Central memory CD8-positive, alpha-beta T cell (primary cell): ENCODE measurements at places on chromosomes 6 and 20.

GRCh38 chr6:142271476-142271875 lies 30.3 kb upstream of the ADGRG6 start:
- DNase-seq = no peak

DNA sequence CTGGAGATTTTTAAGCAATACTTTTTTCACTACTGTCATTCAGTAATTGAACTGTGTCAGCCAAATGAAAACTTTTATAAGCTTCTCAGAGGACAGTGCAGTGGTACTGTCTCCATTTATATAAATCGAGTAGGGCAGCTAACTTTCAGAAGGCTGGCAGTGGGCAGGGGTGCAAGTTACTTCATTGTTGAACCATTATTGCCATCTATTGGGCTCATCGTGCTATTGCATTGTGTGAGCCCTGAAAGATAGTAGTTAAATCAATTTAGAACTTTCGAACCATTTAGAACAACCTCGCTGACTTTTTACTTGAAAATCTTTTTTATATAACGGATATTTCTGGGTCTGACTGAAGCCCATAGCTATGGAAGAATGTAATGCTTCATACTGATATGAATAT lies 347.8 kb upstream of the PLCB4 start:
- no peak for DNase-seq

- DNase-seq = no peak
These were observed 2.2 kb downstream of the BICRAL start for GRCh38 chr6:42783876-42784642.

DNA sequence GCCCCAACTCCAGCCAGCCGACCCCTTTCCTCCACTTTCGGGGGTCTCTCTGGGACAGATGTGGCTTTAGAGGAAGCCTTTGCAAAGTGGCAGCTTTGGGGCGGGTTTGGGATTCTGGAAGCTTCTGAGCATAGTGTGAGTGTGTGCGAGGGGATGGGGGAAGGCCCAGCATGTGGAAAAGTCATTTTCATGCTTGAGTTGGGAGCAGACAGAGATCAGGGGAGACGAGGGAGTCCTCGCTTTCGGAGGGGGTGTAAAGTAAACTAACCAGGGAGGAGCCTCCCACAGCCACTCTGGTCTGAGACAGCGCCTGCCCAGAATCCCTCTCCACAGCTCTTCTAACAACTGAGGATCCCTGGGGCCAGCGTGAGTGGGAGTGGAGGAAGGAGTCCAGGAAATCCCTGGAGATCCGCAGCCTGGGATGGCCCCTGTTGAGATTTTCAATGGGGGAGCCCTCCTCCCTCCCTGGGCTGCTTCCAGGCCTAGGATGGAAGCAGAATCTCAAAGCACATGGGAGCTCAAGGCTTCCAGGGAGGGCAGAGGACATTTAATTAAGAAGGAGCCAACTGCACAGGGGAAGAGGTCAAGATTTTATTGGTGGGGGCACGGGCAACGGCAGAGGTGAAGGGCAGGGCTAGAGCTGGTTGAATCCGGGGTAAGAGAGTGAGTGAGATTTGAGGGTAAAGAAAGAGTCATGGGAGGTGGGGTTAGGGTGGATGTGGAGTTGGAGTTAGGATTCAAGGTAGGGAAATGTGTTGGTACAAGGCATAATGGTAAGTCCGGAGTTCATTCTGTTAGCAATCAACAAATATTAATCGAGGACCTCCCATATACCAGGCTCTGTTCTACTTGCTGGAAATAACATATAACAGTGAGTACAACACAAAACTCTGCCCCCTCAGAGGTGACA lies 102.3 kb upstream of the FOXP4 start:
- DNase-seq = no peak

GRCh38 chr6:15304337-15305042 lies 58.6 kb downstream of the JARID2 start:
- DNase-seq = no peak

- DNase-seq = no peak
These were observed 77.4 kb upstream of the CEP162 start for GRCh38 chr6:84304881-84305280.

GRCh38 chr20:16944745-16945144 lies 196.6 kb downstream of the OTOR start:
- DNase-seq = no peak

GRCh38 chr6:169905041-169905807 lies 153.8 kb downstream of the ERMARD start:
- no peak for DNase-seq
